ENCODE measurements at places on chromosomes 1 and 21.
A peak's percentile ranks its signal among the peaks of the same experiment; 100 is the strongest.

DNA sequence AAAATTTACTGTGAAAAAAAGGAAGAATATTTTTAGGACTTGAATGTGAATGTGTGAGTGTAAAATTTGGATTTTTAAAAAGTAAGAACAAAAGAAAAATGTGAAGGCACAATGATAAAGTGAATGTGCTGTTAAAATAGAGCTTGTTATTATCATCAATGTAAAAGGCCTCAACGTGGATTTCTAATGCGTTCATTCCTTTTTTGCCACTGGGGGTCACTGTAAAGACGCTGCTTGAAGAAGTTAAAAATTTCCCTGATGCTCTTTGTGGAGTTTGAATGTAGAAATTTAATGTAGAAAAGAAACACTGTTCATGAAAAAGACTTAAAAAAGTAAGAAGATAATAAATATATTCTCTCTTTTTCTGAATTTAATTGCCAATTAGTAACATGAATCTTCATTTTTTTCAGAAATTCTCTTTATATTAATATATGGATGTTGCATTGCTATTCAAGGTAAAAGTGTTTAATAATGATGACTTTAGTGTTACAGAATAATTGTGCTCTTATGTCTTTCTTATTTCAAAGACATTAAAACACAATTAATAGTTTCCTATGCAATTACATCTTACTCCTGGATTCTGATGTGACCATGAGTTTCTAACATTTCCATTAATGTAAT is 161.5 kb downstream of the DNM3 start:
- peak; percentile 82 for DNase-seq

DNA sequence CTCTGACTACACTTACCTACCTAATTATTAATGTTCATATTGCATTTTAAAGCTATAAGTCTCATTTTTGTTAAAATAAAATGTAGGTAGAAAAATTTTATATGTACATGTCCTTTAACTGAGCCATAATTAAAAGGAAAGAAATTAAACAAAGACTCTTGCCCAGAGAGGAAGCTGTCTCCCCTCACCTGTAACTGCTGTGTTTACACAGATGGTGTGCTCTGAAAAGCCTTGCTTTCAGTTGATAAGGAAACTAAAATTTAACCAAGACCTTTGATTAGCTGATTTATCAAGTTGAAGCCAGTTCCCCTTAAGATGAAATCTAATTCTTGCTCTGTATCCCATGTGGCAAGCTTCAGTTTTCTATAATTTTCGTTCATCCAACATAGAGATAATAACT is 213.5 kb downstream of the LYPLAL1 start:
- DNase-seq: no peak

DNA sequence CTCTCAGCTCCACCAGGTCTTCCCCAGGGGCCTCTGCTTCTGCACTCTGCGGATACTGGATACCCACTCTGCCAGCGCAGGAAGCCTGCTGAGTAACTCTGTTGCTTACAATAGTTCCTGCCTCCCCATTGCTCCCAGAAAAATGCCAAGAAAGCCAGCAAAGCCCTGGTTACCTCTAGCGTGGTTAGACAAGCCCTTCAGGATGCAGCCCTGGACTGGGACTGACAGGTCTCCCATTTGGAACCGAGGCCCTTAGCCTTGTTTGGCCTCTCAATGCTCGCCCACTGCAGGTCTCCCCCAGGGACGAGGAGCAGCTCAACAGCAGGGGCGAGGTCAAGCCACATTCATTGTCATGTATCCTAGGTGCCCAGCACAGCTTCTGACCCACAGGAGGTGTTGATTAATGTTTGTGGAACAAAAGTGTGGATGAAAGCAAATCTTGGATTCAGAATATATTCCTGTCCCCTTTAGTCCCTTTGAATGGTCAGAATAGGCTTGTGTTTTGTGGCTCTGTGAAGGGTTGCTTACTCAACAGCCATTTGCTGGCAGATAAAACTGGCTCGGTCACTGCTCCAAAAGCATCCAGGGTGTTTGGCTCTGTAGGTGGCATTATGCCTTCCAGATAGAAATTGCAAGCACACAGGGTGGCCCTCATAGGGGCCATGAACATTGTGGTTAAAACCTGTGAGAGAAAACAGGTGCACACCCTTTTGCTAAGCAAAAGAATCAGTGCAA is 58.9 kb downstream of the C1orf198 start:
- DNase-seq: no peak

DNA sequence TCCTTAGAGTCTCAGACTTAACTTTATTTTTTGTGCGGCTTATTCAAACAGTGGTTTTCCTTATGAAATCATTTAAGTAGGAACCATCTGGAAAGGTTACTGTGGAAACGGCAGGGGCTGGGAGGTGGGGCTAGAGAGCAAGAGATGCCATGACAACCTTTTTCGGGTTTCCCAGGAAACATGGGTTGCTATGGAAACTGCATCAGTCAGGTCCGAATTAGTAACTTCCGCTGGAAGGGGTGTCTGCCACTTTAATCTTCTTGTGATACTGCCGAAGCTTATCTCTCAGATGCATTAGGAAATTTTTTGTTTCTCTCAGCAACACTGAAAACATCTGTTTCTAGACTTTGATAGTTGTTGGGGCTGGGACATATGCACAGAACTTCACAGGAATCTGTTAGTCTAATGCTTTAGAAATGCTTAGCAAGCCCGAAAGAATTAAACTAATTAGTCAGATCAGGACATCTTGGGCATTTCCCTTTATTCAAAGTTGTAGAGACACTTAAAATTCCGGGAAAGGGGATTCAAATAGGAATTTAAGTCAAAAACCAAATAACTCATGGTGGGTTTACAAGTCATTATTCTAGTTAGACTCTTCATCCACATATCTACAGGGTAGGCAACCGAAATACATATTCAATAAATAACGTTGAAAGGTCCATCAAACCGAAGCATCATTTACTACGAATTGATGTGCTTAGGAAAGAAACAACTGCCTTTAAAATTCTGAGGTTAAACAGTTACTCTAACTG is 2.6 kb downstream of the KCNA3 start:
- peak; percentile 84 for DNase-seq

- peak; percentile 73 for DNase-seq
Observed at GRCh38 chr1:54227891-54228310, 27.9 kb downstream of the MRPL37 start.

DNA sequence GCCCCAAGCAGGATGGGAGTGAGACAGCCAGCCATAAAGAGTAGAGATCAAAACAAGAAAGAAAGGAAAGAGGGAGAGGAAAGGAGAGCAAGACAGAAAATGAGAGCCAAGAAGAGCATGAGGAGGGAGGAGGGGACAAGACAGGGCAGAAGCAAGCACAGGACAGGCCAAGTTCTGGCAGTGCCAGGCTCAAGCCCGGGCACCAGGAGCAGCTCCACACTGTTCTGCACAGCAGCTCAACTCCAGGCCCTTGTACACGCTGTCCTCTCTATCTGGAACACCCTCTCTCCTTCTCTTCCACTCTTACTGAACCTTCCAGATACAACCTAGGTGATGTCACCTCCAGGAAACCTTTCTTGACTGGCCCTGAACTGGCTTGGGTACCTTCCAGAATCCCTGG is 11.7 kb downstream of the IFFO2 start:
- DNase-seq: no peak

DNA sequence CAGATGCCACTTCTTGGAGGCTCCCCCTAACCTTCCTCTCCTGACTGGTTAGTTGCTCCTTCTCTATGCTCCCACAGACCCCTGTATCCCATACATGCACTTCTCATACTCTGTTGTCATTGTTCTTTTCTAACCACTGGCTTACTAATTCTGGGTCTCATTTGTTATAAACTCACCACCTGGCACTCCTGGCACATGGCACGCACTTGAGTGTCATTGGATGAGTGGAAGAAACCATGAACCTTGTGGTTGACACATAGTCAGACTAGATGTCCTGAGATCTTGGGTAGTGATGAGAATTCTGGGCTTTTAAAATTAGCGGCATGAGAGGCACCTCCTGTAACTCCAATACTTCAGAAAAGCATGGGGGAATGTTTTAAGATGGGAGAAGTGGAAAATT is 49.3 kb downstream of the TRIM62 start:
- no peak for DNase-seq

GRCh38 chr1:28886731-28887418 is 27.5 kb upstream of the EPB41 start:
- peak; percentile 90 for DNase-seq

- DNase-seq: no peak
Observed at GRCh38 chr1:229953736-229954326, 113.2 kb upstream of the GALNT2 start.

- no peak for DNase-seq
Observed at GRCh38 chr1:165397944-165398343, 41.4 kb upstream of the LMX1A start.

- DNase-seq: no peak
Observed at GRCh38 chr1:241470908-241471590, 48.5 kb downstream of the FH start.

DNA sequence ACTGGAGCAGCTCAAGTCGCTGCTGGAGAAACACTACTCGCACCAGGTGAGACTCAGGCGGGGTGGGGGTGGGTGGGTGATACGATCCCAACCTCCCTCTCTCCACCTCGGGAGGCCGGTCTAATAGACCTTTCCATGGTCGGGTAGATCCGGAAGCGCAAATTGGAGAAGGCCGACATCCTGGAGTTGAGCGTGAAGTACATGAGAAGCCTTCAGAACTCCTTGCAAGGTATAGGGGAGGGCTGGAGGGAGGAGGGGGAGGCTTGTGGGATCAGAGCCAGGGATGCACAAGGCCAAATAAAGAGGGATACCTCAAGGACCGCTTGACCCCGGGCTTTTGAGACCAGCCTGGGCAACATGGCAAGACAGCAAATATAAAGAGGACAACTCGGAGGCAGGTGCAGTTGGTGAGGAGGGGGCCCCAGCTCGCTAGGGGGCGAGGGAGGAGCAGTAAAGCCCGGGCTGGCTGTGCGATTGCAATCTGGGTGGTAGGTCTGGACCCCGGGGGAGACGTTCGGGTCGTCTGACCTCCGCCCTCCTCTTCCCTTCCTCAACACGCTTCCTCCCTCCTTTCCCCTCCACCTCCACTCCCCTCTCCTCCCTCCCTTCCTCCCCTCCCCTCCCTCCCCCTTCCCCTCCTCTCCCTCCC is 546 bp downstream of the HES3 start:
- no peak for DNase-seq

- DNase-seq: no peak
Observed at GRCh38 chr1:157008502-157008901, 37.0 kb downstream of the ARHGEF11 start.

DNA sequence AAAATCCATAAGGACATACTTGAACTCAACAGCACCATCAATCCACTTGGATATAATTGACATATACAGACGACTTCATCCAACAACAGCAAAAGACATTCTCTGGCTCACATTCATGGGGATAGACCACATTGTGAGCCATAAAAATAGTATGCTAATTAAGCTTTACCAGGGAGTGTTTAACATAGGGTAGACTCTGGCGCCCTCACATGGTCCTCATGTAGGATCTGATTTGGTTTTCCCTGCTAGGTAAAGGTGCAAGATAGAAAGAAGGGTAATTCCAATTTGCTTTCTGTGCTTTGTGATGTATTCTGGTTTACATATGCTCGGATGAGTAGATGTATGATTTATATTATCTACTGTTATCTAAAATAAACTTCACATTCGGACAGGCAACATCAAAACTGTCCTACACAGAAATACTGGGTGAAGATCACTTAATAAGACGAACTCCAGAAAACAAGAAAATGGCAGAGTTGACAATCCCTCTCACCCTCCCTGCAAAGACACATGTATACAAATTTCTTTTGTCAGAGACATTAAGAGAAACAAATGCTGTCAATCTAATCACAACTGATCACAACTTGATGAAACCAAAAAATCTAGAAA is 27.7 kb downstream of the CR1L start:
- peak; percentile 36 for DNase-seq

GRCh38 chr21:41794600-41794999 is 27.7 kb upstream of the RIPK4 start:
- no peak for DNase-seq

GRCh38 chr1:18643154-18644012 is 12.7 kb downstream of the PAX7 start:
- peak; percentile 84 for DNase-seq

- peak; percentile 37 for DNase-seq
Observed at GRCh38 chr1:204880906-204881305, 10.2 kb downstream of the NFASC start.

DNA sequence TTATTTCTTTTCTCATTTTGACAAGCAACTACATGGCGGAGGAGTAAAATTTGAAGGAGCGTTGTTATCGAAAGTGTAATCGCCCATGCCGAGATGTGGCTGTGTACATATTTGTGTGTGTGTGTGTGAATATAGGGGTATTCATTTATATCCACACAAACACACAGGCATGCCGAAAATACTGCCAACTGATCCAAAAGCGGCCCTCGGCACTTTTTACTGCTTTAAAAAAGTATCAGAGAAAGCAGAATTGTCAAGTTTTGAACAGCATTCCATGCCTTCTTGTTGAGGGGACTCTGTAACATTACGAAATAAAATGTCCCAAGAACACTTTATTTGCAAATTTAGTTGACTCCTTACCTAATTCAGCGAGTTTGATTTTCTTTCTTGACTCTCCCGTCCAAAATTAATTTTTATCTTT is 1.1 kb downstream of the PBX1 start:
- peak; percentile 74 for DNase-seq

DNA sequence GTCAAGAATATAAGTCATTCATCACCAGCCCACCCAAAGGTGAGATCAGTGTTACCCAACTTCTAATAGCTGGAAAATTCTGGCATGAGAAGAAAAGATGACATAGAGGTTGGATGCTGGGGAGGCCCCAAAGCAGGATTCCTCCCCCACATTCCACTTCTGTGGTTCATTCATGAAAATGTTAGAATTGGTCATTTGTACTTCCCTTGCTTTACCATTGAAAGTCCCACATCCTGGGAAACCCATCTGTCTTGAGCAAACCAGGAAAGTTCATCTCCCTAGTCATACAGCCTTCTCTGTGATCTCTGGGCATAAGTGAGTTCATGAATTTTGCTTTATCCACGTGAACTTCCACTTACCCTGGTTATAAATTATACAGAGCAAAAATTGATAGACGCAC is 66.8 kb downstream of the SERINC2 start:
- no peak for DNase-seq

GRCh38 chr1:27007909-27008582 is 4.6 kb downstream of the TENT5B start:
- no peak for DNase-seq

GRCh38 chr1:110067479-110067892 is 3.0 kb downstream of the ALX3 start:
- DNase-seq: no peak

Data from eye (tissue), 1 donor.